Bronchus fibroblast of lung (primary cell): ENCODE measurements at places on chromosomes 6 and 20. TPM values are rescaled to one million over a fixed set of nuclear protein-coding genes. Genes with fewer than 3 reads are reported as not detected.

The SYNE1 gene
- total RNA-seq, result 16.5 and 21.9 TPM in 2 replicates

The MCCD1 gene
- total RNA-seq, result not detected in 2 replicates

The PDSS2 gene
- total RNA-seq, result 9.7 and 11.3 TPM in 2 replicates

The TREML1 gene
- total RNA-seq, result not detected in 2 replicates

The PRRT1 gene
- total RNA-seq, result 0.15 and 0.17 TPM in 2 replicates

The GPR6 gene
- total RNA-seq, result not detected in 2 replicates

The EYA4 gene
- total RNA-seq, result 8.1 and 8.2 TPM in 2 replicates

The DYNLT2 gene
- 1.0 TPM in 2 replicates for total RNA-seq

The RGL2 gene
- total RNA-seq, result 25.7 and 26.8 TPM in 2 replicates

The C20orf202 gene
- total RNA-seq, result not detected in 2 replicates

The RCAN2 gene
- 1.5 and 2.0 TPM in 2 replicates for total RNA-seq

The GPX5 gene
- not detected in 2 replicates for total RNA-seq

The ENTPD6 gene
- total RNA-seq, result 87.1 and 97.2 TPM in 2 replicates

The RSPH9 gene
- total RNA-seq, result 0.67 and 0.74 TPM in 2 replicates

The CASS4 gene
- total RNA-seq, result 2.2 and 2.4 TPM in 2 replicates

The GLP1R gene
- not detected in 2 replicates for total RNA-seq

The CBFA2T2 gene
- 1.7 and 2.1 TPM in 2 replicates for total RNA-seq

The REM1 gene
- not detected in 2 replicates for total RNA-seq

The SLC22A7 gene
- total RNA-seq, result not detected in 2 replicates

The COL19A1 gene
- not detected in 2 replicates for total RNA-seq

The CDH22 gene
- total RNA-seq, result not detected in 2 replicates

The SIRPA gene
- total RNA-seq, result 14.1 and 16.9 TPM in 2 replicates

The RBPJL gene
- total RNA-seq, result not detected in 2 replicates

The NRSN1 gene
- not detected in 2 replicates for total RNA-seq

The PFDN6 gene
- 87.8 and 95.1 TPM in 2 replicates for total RNA-seq

The COX4I2 gene
- not detected in 2 replicates for total RNA-seq
